ENCODE measurements at places on chromosomes 5 and 9. TPM values are rescaled to one million over a fixed set of nuclear protein-coding genes. Genes with fewer than 3 reads are reported as not detected.
A peak's percentile ranks its signal among the peaks of the same experiment; 100 is the strongest.

DNA sequence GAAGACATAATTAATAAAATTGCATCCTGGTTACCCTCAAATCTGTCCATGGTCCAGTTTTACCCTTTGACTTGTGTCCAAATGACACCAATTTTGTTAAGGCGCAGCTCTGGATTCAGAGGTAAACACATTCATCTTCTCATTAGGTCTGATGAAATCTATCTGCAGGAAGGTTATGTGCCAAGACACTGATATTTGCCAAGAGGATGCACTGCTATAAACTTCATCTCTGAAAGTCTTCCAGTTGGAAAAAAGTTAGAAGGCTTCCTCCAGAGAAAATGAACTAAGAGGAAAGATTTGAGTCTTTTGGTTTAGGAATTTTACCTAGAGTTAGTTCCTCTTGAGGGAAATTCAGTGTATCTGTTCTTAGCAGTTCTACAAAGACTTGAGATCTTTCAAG lies 717.8 kb downstream of the DTWD2 start:
- no peak for DNase-seq

GRCh38 chr9:28155671-28156070 lies 582.4 kb upstream of the C9orf72 start:
- DNase-seq: no peak

The KCNIP1 gene
- total RNA-seq: not detected

The SLC6A18 gene
- total RNA-seq: not detected

DNA sequence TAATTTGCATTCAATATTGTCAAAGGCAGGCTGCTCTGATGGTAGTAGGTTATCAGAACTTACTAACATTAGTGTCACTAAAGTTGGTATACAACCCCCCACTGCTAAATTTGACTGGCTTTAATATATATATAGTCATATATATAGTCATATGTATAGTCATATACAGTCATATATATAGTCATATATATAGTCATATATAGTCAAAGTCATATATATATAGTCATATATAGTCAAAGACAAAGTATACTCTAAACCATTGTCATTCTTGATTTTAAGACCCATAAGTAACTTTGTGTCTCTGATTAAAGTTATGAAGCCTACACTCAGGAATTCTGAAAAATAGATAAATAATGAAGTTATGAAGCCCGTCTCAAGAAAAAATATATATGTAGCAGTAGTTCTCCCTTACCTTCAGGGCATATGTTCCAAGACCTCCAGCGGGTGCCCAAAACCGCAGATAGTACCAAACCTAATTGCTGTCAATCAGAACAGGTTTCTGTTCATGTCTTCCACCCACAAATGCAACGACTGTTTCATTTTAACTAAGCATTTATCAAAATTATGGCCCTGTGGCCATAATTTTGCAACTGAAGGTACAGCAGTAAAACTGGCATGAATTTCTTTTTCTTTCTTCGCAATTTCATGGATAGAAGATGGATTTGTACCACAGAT lies 40.1 kb downstream of the TRPM6 start:
- no peak for DNase-seq

DNA sequence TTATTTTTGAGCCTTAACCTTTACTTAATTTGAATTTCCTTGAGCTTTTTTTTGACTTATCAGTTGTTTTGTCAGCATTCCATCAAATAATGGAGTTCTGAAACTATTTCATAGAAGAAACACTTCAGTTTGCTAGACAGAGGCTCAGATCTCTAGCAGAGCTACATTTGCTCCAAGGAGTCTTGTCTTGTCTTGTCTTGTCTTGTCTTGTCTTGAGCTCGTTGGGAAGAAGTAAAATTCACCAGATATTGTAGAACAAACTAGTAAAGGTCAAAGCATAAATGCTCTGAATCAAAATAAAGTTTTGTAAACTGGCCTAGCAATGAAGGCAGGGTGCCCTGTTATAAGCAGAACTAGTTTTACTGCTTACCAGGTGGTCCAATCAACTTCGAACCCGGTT lies 33.5 kb downstream of the RAB24 start:
- DNase-seq: no peak

The LPAR1 gene
- not detected for total RNA-seq

GRCh38 chr9:128828719-128829452 lies 708 bp downstream of the SPOUT1 start:
- DNase-seq: no peak

The STK32A gene
- total RNA-seq: not detected

The DENND4C gene
- total RNA-seq: 15.1 TPM

DNA sequence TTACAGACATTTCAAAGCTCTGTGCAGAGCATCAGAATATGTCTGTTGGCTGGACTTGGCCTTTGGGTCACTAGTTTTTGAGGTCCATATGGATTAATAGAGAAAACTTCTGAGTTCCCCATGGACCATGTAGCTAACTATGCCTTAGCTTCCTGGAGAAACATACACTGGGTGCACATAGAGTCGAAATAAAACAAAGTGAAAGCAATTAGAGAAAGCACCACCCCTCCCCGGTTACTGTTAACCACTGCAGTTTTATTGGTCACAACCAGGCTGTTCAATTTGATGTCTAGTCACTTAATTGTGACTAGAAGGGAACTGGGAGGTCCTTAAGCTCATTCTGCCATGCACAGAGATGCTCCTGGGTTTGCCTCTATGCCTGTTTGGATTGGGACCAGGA lies 4.2 kb downstream of the FAM240B start:
- no peak for DNase-seq

- DNase-seq: no peak
Observed at GRCh38 chr9:18791074-18791473, 241.9 kb downstream of the SAXO1 start.

GRCh38 chr9:18393340-18394130 lies 80.4 kb upstream of the ADAMTSL1 start:
- DNase-seq: no peak

The ECM2 gene
- total RNA-seq: not detected

DNA sequence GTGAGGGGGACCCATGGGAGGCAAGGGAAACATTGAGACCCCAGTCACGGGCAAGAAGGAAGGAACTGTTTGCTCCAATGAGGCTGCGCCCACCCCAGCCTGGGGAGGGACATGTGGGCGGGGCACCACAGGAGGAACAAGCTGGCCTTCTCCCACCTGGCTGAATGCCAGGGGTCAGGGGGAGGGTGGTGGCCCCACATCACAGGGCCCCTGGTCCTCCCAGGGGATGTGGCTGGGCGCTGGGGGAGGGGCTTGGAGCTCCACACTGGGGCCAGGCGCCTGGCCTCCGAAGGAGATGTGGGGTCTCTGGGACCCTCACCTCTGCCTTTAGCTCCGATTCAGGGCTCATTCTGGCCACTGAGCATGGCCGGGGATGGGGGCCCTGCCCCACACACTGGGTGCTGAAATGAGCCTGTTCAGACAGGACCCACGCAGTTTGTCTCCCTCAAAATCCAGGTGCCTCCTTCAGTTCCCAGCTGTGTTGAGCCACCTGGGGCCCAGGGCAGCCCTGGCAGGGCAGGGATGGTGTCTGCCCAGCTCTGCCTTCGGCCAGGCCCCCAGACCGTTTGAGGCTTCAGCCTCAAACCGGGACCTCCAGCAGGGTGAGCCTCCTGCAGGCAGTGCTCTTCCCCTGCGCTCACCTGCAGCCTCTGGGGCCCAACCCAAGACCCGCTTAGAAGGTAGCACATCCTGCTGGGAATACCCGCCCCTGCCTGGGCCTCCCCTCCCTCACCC lies 33.2 kb upstream of the NOTCH1 start:
- no peak for DNase-seq

GRCh38 chr9:2859776-2860379 lies 16.0 kb upstream of the PUM3 start:
- DNase-seq: peak; percentile 45

- DNase-seq: peak; percentile 83
Observed at GRCh38 chr9:136267261-136268111, 21.9 kb upstream of the QSOX2 start.

The CNTLN gene
- 0.68 TPM for total RNA-seq

DNA sequence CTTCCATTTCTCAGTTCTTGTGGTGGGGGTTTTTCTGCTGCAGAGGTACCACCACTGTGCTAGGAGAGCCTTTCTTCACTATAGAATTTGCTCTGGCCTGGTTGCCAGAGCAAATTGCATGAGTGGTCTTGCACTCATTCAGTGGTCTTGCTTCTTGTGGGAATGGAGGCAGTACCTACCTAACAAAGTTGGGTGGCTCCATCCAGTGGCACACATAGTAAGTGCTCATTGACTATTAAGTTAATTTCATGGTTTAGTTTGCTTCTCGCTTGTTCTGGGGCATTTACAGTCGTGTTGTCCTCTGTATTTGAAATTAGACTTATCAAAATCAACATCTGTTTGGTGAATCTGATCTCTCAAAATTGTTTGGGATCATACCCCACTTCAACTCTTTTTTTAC lies 23.0 kb downstream of the SLC28A3 start:
- no peak for DNase-seq

- DNase-seq: no peak
Observed at GRCh38 chr5:77418601-77419581, 73.2 kb downstream of the WDR41 start.

- no peak for DNase-seq
Observed at GRCh38 chr5:59198365-59198764, 615.5 kb downstream of the RAB3C start.

DNA sequence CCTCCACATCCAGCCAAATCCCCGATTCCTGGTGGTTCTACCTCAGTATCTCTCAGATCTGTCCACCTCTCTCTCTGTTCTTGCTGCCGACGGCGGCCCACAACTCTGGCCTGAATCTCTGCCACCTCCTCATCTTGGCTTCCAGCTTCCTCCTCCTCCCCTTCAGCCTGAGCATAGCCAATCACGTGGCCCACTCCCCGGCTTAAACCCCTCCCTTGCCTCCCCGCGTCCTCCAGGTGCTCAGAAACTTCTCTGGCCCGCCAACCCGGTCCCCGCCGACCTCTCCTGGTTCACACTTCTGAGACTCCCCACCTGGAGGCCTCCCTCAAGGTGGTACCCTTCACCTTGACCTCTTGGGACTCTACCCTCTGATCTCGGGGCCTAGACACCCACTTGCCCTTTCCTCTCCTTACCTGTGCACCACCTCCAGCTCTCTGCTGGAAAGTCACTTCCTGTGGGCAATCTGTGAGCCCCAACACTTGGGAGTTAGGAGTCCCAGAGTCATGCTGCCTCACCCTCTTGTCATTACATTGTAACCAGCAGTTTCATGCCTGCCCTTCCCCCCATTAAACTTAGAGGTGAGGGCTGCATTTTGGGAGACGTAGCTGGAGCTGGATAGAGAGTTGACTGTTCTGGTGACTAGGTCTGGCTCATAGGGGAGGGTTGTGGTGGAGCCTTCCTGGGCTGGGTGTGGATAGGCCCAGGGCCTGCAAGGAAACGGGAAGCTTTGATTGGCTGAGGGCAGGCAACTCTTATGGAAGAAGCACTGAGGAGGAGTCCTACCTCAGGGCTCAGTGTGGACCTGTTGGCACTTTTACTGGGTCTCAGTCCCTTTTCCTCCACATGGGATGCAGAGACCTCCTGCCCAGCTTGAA lies 4.5 kb upstream of the SET start:
- peak; percentile 83 for DNase-seq

GRCh38 chr5:83066548-83067110 lies 10.6 kb downstream of the TMEM167A start:
- DNase-seq: no peak

DNA sequence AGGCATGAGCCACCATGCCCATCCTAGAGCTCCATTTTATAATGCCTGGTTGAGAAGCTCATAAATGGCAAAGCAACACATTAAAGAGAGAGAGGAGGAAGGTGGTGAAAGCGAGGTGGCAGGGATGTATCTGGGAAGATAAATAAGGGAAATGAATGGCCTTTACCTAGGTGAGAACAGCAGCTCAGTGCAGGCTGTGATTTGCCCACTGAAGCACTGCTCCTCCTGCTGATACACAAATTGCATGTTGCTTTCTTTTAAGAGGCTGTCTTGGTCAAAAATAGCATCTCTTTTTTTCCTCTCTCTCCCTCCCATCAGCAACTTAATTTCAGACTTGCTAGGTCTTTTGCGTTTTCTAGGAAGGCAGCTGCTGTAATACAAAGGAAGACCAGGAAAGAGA lies 258.9 kb downstream of the FAM114A2 start:
- no peak for DNase-seq

- no peak for DNase-seq
Observed at GRCh38 chr5:93297116-93297515, 283.9 kb downstream of the NR2F1-AS1 start.

- no peak for DNase-seq
Observed at GRCh38 chr5:178196281-178196812, 8.0 kb upstream of the HNRNPAB start.

The SEMA4D gene
- 245 TPM for total RNA-seq

The C5orf52 gene
- total RNA-seq: not detected

DNA sequence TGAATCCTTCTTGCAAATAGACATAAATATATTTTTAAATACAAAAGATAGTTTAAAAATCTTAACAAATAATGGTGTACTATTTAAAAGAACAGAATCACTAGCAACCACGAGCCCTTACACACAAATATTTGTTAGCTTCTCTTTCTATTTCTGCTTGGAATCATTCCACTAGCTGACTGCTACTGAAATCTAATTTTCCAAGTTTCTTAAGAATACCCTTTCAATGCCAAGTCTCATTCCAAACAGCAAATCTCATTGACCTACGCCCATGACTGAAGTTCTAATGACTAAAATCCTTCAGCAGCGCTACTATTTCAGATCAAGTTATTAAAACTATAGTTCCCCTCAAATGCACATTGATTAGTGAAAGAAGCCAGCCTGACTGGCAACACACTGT lies 13.2 kb upstream of the PPP1R2B start:
- no peak for DNase-seq

GRCh38 chr5:98004463-98004862 lies 769.0 kb upstream of the RGMB start:
- DNase-seq: no peak

DNA sequence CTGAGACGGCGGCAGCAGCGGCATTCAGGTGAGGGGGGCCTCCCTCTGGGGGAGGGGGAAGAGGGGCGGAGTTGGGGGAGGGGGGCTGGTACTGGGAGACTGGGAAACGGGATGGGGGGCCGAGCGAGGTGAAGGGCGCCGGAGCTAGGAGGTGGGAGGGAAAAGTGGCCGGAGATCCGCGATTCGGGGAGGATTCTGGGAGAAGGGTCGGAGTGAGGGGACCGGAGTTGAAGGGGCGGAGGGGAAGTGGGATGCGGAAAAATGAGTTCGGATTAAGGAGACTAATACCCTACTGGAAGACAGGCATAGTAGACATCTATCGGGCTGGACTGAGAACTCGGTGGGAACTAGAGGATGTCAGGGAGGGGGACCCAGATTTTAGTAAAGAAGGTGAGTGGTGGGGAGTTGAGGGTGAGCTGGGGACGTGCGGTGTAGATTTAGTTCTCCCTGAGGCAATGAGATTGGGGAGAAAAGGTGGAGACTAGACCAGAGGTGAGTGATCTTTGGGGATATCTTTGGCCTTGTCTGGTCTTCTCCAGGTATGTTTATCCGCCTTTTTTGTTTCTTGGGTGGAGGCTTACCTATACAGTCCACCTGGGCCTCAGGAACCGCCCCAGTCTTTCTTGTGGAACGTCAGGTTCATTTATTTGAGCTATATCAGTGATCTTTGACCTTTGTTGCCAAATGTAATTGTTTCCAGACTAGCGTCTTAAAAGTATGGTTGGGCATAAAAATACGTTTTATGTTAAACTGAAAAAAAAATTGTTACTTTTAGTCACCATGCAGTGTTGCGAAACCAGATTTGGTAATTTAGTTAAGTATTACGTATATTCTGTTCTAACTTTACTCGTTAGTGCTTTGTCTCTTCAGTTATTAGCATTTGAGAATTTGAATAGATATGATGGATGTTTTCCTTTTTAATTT lies 632 bp downstream of the UBAP1 start:
- DNase-seq: no peak
